ENCODE measurements at places on chromosomes 7 and 10.

- no peak for DNase-seq
Observed at GRCh38 chr10:7301006-7301778, 109.6 kb downstream of the SFMBT2 start.

- DNase-seq = no peak
Observed at GRCh38 chr7:24817339-24817738, 60.1 kb upstream of the GSDME start.

GRCh38 chr10:35637462-35637861 lies 4.6 kb downstream of the FZD8 start:
- no peak for DNase-seq

DNA sequence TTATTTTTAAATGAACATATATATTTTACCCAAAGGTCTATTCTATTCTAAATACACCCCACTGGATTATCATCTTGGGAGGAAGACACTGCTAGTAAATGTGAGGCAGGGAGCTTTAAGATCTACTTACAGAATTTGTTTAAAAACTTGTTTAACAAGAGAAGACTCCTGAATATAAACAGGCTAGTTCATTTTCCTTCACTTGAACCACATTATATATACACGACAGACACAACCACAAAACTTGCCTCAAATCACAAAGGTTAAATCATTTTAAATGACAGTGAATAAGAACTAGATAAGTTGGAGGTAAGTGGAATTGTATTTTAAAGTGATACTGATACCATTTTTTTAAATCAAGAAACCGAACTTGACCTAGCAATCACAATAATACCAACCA lies 109.2 kb downstream of the ATE1 start:
- no peak for DNase-seq

- no peak for DNase-seq
Observed at GRCh38 chr10:50992972-50993766, 81.1 kb upstream of the PRKG1 start.

DNA sequence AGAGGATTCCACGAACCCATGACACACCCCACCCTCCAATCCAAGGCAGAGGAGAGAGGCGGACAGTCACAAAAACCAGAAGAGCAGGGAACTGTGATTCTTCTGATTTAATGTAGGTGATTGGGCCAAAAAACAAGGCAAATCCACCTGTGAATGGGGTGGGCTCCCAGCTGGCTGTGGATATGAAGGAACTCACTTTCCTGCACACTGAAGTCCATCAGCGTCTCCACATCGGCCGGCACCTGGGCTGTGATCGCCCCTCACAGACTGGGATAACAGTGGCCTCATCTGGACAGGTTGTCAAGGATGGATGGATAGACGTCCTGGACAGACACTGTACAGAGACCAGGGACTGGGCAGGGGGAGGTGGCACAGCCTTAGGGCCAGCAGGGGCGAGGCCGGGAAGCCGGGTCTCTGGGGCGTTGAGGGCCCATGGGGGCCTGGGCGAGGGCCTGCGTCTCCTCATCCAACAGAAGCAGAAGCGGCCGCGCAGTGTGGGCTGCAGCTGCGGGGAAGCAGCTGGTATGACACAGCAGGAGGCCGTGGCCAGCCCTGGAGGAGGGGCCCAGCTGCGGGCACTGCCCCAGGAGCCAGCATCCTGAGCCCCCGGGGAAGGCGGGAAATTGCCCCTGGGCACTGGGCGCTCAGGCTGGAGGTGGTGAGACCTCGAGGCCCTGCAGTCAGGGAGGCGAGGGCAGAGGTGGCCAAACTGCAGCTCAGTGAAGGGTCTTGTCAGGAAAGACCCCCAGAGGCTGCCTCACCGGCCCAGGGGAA lies 54.2 kb downstream of the DIP2C start:
- DNase-seq = no peak

DNA sequence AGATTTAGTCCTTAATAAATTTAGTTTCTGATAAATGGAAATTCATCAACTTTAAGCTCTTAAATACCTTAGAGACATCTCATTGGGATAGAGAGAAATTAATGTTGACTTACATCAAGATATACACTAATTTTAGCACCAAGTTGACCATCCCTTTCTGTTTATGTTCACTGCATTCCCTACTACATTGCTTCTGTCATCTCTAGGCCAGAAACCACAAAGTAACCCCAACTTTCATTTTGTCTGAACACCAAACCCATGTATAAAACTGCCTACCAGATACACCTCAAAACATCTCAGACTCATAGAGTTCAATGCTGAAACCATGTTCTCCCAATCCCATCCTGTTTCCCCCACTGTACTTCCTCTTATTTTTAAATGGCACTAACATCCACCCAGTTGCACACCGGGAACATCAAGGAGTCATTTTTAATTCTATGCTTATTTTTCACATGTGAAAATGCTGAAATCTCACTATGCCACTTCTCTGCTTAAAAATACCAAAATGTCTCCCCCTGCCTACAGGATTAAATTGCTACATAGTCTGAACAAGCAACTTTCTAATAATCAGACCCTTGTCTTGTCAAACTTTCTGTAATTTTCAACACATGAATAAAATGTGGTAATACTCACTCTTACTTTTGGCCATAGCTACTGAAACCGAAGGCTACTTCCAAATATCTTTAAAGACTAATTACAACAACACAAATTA lies 201.6 kb downstream of the SEMA3D start:
- no peak for DNase-seq

DNA sequence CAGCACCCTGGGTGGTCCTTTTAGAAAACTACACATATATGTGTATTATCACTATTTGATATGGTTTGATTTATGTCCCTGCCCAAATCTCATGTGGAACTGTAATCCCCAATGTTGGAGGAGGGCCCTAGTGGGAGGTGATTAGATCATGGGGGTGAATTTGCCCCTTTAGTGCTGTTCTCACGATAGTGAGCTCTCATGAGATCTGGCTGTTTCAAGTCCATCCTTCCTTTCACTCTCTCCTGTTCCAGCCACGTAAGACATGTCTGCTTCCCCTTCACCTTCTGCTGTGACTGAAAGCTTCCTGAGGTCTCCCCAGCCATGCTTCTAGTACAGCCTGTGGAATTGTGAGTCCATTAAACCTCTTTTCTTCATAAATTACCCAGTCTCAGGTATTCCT lies 37.3 kb downstream of the DOCK4 start:
- no peak for DNase-seq

DNA sequence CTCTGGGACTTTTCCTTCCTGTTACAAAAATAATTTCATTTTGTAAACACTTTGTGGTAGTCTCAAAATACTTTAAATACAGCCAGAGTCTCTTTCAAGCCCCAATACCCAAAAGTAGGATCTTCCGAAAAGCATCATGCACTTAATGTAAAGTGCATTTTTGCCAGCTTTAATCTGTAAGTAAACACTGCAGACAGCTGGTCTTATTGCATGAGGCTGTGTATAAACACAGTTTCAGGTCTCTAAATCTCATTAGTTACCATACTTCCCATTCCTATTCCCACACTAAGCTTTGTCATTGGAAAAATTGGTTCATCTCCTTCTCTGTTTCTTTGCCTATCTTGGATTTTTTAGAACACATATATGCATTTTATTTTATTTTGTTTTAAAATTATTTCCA lies 87.6 kb upstream of the GNAI1 start:
- DNase-seq = no peak

Measured in CMK (cell line).